ENCODE measurements at places on chromosomes 5 and 9.

DNA sequence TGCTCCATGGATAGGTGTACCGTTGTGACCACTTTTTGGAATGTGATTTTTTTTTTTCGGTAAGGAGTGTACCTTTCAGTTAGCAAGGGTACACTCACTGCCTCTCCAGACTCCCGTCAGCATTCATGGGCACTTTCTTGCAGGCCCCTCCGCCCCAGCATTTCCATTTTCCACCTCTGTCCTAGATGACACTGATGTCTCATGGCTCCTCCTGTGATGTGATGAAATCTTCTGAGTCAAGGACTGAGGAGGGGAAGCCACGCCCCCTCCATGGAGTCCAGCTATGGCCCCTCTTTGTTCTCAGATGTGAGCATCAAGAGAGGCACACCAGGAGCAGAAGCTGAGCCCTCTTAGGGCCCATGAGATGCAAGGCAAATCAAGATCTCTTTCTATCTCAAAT, 61.8 kb downstream of the CTSL start:
- no peak for DNase-seq

DNA sequence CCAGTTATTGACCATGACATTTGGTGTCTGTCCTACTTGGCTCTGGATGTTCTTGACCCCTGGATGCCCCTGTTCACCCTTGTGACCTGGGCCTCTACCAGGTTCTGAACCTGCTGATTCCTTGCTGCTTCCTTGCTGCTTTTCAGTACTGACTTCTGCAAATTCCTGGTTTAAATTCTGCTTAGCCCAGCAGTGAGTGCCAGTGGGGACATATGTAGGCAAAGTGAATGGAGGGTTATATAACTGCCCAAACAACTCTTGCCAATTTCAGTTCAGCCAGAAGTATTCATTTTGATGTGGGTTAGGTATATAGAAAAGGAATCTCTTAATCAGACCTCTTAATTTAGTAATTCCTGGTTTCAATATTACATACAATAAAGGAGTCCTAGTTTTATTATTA, 220.6 kb downstream of the TAF11L14 start:
- DNase-seq = no peak

DNA sequence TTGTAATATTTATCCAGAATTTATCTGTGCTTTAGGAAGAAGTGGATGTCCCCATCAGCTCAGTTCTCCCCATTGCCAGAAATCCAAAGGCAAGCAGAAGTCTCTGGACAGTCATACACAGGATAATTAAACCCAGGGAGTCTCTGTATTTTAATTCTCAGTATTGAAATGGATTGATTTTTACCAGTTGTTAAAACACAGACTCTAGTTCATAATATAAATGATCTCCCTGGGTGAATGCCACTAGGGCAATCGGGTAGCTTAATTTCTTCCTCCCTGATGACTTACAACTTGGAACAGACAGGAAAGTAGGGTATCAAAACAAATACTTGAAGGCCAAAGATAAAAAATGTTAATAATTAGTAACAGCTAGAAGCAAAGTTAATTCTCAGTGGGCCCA, 66.5 kb upstream of the DAP start:
- no peak for DNase-seq

DNA sequence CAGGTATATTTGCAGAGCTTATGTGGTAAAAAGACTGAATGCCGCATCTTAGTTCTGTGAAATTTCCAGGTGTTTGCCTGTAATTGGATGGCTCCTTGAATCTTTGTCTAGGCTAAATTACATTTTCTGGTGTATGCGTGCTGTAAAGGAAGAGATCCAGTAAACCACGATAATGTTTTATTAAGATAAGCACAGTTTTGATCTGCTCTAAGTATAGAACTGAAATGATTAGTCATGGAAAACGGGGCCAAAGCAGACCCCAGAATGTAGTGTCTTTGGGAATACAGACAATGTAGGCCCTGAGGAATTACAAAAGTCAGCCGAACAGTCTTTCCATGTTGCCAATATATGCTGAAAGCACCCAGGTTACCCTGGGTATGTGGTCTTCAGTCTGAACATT, 257.3 kb downstream of the FANCC start:
- no peak for DNase-seq

GRCh38 chr9:68446836-68447235, 90.4 kb downstream of the PGM5 start:
- DNase-seq = no peak

DNA sequence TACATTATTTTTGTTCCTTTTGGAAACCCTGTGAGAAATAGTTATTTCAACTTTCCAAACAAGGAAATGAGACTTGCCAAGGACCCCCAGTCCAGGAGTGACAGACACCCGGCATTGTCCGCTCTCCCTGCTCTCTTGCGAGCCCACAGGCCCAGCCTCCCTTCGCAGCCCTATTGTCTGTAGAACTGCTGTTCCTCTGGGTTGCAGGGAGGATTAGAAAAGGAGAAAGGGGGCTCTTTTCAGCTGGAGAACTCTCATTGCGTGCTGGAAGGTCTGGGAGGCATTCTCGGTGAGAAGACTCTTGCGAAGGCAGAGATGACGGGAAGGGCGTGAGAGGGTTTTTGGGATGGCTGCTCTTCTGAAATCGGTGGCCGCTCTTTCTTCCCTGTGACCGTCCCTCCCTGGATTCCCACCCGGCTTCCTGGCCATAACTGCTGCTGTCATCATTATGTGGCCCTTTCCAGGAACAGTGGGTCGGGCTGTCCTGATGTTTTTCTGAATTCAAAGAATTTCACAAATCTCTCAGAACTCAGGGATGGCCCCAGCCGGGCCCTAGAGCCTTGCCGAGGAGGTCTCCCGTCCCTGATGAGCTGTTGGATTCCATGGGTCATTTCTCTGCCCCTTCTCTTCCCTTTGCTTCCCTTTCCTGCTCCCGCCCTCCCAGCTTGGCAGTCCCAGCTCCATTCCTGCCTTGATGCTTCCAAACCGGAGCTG, 29.8 kb downstream of the STC2 start:
- no peak for DNase-seq

GRCh38 chr9:92242260-92243136, 51.0 kb downstream of the IARS1 start:
- no peak for DNase-seq

DNA sequence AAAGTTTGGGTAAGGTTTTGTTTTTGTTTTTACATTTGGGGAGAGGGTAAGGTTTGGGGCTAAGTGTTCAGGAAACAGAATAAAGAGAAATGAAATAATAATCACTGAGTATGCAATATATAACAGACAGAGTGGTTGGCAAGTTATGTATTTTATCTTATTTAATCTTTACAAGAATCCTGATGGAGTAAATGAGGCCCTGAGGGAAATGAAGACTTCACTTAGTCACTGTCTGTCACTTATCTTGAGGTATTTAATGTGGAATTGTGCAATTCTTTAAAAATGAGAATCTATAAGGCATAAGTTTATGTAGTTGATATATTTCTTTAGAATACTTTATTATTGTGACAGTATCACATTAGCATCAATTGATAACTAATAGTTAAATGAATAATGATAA, 48.1 kb downstream of the TEK start:
- DNase-seq = no peak
